ENCODE measurements at places on chromosomes 4 and X.
A peak's percentile ranks its signal among the peaks of the same experiment; 100 is the strongest.

- DNase-seq, result no peak
Observed at GRCh38 chr4:54103190-54103574, 3.2 kb downstream of the GSX2 start.

DNA sequence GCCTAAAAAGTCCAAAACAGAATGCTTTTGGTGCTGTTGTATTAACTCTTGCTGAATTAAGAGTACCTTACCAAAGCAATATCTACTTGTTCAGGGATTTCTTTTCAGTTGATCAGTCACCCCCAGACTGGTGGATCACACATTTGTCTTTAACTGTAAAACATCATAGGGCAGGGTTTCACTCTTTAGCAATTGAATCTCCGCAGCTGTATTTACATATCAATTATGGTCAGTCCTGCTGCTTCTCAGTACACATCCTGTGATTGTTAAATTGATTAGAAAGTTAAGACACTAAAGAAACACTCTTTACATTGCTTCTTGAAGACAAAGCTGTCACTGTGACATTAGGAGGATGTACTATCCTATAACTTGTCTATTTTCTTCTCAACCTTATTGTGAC, 277.1 kb upstream of the ADGRL3 start:
- DNase-seq, result no peak

- no peak for DNase-seq
Observed at GRCh38 chr4:187993827-187994226, 1.7 kb upstream of the ZFP42 start.

DNA sequence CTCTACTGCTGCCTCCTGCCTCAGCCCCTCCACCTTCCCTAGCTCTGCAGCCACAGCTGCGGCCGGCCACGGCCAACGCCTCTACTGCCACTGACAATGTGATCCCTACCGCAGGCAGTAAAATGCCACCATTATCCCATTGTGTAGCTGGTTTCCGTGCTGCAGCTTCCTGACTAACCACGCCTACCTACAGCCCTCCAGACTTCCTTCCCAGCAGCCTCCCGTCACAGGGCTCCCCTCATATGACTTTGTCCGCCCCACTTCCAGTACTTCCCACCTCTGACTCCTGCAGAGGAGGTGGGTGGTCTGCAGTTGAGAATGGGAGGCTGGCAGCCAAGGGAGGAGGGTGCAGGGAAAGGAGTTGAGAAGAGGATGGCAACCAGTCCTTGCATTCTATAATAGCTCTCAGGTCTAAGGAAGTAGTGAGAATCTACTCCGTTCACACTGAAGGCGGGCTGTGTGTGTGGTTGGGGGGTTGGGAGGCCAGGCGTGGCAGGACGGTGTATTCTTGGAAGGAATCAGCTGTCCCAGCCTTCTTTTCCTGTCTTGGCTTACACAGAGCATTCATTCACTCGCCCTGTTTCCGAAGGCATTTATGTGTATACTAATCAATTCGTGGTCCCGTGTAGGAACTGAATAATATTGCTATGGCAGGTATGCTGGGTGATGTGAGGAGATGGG, 33.1 kb upstream of the USP51 start:
- no peak for DNase-seq

DNA sequence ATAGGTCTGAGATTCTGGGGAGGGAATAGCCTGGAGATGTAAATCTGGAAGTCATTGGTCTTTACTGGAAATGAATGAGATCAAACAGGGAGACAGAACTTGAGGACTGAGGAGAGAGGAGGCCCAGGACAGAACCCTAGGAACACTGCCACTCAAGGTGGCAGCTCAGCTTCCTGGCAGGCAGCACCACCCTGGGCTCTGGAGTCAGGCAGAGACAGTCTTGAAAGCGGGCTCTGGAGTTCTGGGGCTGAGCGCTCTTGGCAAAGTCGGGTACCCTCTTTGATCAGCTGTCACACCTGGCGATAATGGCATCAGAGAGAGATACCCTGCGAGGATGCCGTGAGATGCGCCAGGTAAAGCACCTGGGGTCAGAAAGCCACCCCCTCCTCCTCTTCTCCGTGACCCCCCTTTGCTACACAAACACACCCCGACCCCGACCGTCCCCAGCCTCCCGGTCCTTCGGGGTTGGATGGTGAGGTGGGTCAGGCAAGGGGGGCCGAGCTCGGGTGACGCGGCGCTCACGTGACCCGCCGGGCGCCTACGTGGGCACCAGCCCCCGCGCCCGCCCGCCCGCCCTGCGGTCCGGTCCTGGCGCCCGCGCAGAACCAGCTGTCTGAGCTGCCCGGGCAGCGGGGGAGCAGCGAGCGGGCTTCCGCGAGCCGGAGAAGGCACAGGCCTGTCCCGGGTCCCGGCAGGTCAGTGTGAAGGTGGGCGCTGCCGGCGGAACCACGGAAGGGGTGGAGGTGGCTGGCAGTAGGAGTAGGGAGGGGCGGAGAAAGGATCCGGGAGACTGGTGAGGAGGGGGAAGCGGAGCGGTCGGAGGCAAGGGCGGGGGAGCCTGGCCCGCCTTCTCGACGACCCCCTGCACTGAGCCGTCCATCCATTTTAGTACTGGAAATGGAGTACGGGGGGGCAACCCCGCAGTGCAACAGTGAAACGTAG, at the start of gene TCEAL3:
TSS of gene TCEAL3 (plus strand) at position 600 of the 942 bp plus-strand sequence. CDS start 1,102 bp downstream, outside the sequence.
- DNase-seq, result no peak

DNA sequence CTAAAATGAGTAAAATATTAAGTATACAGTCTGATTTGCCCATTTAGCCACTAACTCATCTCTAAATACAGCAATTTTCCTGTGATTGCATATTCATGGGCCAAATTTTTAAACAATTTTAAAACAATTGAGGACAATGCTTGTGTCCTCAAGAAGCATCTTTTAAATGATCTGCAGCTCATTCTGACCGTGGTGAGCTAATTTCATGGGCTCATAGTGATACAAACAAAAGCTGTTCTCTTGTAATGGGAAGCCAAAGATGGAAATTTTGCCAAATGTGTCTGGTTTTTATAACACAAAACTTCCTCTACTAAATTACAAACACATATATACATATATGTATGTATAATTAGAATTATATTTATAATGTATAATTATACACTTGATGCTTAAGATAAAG, 39.7 kb downstream of the HMGB2 start:
- DNase-seq, result no peak

DNA sequence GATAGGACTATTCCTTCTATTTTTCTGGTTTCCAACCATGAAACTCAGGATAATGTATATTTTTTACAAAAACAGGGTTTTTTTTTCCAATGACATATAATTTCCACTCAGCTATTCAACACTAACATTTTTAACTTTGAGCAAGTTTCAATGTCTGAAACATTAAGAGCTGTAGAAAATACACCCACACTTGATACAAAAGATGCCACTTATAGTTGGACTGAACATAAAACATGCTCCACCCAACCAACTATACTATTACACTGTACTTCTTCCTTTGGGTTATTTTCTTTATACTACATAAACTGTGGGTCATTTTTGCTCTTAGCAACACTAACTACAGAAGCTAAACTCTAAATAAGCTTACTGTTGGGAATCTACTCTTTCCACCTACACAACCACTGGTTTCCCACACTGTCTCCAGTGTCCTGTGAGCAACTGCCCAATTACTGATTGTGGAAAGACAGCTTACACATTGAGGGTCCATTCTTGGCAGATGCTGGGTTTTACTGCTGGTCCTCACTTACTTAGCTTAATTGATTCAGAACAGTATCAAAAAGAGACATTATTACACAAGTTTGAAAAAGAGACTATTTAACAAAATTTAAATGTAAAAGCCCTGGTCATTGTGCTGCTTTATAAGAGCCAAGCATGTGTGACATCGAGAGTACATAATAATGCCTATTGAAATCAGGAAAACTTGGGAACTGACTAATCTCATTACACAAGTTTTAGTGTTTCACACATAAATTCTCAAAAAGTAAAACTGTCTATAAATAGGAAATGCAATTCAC, 6.3 kb downstream of the AMMECR1 start:
- DNase-seq, result no peak

- DNase-seq, result peak; percentile 65
Observed at GRCh38 chr4:76949276-76950051, at the start of gene SEPTIN11. Gene SEPTIN11 (plus strand): TSS chr4:76949752. CDS start chr4:76949904, 152 bp downstream.

DNA sequence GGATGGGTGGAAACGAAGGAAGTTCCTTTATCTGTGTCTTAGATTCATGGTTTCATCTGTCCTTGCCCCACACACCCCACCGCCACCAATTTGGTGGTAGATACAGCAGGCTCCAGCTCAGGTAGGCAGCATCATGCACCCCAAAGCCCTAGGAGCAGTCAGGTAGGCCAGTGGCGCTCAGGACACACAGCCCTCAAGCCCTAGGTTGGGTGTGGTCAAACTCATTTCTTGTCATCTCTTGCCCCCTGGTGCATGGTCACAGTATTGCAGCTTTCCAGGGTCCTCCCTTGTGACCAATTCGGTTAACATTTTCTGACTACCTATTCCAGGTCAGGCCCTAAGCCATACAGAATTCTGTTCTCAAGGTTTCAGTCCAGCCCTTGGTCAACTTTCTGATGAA, 14.5 kb upstream of the PRRG3 start:
- DNase-seq, result no peak

- DNase-seq, result no peak
Observed at GRCh38 chr4:100246697-100247096, 56.4 kb upstream of the DDIT4L start.

GRCh38 chr4:5982156-5982973, 35.9 kb downstream of the C4orf50 start:
- no peak for DNase-seq

DNA sequence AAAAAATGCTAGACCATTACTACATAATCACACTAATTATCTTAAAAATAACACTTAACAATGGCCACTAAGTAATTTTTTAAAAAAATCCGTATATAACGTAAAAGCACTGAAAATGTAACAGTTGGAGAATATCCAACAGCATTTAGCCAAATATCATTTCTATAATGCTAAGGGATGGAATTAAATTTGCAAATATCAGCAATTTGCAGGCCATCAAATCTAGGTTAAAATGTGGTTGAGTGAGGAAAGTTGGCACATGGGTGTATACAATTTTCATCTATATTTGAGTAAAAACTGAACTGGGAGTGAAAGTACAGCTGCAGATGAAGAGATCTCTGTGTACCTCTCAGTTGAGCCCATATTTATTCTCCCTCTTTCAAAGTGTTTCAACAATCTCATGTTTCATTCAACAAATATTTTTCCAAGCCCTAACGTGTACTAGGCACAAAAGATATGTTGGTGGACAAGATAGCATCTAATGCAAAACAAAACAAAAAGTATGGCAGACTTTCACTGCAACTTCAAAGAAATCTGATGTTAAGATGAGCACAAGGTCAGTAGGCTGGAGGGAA, 63.0 kb downstream of the MBNL3 start:
- DNase-seq, result no peak

DNA sequence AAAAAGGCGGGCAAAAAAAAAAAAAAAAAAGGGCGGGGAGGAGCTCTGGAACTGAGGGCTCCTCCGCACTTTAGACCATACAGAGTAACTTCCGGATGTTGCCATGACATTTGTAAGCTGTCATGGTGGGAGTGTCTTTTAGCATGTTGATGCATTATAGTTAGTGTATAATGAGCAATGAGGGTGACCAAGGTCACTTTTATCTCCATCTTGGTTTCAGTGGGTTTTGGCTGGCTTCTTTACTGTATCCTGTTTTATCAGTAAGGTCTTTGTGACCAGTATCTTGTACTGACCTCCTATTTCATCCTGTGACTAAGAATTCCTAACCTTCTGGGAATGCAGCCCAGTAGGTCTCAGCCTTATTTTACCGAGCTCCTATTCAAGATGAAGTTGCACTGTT, 193.4 kb downstream of the UGT8 start:
- no peak for DNase-seq

GRCh38 chrX:150504397-150505182, 63.8 kb upstream of the MTM1 start:
- no peak for DNase-seq

DNA sequence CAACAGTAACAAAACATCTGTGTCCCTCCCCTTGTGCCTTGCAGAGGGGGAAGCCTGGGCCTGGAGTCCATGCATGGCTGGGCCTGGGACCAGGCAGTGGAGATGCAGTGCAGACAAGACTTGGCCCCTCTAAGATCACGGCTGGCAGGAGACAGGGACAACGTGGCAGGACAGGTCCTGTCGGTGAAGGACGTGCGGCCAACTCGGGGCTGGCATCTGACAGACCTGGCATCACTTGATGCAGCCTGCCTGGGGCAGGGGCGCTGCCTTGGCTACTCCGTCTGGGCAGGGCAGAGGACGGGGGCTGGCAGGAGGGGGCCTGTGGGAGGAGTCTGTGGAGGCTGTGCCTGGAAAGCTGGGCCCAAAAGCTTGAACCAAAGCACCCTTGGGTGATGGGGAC, 112.1 kb downstream of the CPZ start:
- DNase-seq, result no peak

DNA sequence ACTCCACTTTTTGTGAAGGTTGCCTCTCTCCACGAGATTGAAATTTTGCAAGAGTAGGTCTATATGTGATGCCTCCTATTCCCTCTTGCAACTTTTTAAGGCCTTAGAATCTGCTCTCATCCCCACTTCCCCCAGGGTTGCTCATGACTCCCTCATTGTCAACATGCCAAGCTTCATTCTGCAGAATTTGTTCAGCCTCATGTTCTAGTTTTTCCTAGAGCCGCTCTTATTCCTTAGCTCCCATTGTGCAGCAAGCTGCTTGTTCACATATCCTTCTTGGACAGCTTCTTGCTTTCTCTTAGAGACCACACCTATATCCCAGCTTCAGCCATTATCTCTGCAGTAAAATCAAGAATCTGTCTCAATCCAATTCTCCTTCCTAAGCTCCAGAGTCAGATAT, 82.4 kb downstream of the CNGA2 start:
- no peak for DNase-seq

DNA sequence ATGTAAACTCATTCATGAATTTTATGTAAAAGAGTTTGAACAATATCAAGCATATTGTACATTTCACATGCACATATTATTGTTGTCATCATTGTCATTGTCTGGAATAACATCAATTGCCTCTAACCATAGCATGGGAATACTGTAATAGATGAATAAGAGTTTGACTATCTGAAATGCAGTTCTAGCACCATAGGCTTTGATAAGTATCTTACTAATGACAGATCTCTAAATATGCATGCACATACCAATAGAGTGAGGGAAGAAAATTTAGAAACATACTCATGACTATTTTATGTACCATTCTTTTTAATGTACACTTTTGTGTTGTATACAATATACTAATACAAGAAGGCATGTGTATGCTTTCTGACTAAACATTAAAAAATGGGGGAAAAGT, 161.6 kb upstream of the SPRY1 start:
- DNase-seq, result no peak

All from stimulated activated CD8-positive, alpha-beta memory T cell treated with anti-CD3 and anti-CD28 coated beads, Interleukin-4, amount 100 ng/mL, for 4 hours (primary cell).